ENCODE measurements at places on chromosomes 4 and X.

DNA sequence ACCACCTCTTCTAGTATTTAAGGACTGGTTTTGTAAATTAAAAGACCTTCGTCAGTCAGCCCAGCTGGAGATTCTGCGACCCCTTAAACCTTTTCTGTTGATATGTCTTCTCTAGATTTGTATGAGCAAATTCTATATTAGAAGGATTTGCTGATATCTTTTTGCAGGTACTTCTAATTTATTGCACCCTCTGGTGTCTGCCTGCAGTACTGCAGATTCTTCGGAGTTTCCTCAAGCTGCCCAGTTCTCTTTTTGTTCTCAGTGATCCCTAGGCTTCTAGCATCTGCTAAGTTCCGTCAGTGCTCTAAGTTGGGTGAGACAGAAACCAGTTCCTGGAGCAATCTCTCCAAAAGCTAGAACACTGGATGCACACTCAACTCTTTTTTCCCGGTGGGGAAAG lies 545.2 kb downstream of the C4orf33 start:
- DNase-seq = no peak

DNA sequence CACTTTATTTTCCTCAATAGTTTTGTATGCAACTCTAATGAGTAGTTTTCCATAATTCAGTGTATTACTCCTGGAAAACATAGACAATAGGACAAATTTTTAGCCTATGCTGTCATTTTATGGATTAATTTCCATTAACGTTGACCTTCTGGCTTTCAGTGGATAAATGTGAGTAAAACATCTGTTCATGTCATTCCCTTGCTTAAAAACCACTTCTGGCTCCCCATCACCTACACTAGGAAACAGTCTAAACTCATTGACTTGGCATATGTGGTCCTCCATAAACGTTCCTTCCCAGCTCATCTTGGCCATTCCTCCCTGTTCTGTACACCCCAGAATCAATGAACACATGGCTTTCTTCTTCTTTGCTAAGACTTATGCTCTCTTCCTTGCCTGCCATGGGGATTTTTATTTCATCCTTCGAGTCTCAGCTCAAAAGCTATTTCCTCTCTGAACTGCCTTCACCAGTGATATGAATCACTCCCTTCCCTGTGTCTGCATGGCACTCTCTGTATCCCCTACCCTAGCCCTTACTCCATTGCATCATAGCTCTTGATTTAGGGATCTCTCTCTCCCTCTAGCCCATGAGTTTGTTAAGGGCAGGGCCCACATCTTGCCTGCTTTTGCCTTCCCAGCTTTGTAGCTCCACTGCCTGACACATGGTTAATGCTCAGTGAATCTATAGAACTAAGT lies 34.8 kb downstream of the DOCK11 start:
- no peak for DNase-seq

DNA sequence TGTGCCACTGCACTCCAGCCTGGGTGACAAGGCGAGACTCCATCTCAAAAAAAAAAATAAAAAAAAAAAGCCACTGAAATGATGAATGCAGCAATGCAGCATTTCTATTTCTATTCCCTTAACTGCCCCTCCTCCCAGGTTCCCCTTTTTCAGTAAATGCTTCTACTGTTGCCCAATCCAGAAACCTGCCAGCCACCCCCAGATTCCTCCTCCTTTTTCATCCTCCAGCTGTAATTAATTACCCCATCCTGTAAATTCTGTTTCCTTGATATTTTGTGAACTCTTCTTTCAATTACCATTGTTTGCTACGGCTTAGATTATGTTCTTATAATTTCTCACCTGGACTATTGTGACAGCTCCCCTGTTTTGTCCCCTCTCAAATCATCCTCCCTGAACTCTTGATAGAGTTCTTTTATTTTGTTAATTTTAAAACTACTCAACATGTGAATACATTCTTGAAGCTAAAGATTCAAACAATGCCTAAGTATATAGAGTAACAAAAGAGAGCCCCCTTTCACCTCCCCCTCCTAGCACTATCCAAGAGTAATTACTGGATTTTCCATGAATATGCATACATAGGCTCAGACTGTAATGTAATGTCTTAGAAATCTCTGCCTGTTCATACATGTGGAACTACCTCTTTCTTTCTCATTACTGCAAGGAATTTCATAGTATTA lies 140.6 kb upstream of the GPC4 start:
- no peak for DNase-seq

- DNase-seq = no peak
These were observed 20.1 kb downstream of the SLC7A11 start for GRCh38 chr4:138222046-138222445.

- no peak for DNase-seq
These were observed 135.0 kb downstream of the GC start for GRCh38 chr4:71648923-71649322.

DNA sequence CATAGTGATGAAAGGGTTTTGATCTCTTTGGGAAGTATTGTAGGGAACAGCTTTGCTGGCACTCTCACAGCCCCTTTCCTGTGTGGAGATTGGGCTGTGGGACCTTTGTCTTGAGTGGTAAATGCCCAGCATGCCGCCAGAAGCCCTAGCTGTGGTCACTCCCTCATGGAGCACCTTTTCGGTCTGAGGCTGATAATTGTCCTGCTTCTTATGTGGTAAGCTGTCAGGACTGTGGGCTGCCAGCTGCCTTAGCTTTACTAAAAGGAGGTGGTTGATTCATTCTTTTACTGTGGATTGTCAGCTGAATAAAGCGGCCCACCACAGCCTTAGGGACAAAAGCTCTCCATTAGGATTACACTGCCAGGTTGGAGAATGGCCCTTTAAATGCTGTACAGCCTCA lies 7.1 kb downstream of the PASD1 start:
- no peak for DNase-seq

- DNase-seq = no peak
These were observed 45.9 kb downstream of the FGFRL1 start for GRCh38 chr4:1057403-1057745.

DNA sequence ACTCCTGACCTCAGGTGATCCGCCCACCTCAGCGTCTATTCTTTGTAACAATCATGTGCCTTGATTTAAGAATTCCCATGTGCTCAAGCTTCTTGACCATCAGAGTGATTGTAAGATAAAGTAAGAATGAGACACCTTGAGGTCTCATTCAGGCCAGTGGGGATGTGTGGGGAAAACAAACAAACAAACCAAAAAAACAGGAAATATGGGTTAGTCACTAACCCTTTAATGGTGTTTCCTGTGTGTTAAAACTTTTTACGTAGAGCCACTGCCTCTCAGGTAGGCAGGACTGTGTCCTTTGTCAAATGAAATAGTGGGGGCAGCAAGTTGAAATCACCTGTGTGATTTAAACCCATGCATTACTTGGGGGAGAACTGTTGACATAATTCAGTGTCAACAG lies 91.5 kb upstream of the DHRSX start:
- DNase-seq = no peak

DNA sequence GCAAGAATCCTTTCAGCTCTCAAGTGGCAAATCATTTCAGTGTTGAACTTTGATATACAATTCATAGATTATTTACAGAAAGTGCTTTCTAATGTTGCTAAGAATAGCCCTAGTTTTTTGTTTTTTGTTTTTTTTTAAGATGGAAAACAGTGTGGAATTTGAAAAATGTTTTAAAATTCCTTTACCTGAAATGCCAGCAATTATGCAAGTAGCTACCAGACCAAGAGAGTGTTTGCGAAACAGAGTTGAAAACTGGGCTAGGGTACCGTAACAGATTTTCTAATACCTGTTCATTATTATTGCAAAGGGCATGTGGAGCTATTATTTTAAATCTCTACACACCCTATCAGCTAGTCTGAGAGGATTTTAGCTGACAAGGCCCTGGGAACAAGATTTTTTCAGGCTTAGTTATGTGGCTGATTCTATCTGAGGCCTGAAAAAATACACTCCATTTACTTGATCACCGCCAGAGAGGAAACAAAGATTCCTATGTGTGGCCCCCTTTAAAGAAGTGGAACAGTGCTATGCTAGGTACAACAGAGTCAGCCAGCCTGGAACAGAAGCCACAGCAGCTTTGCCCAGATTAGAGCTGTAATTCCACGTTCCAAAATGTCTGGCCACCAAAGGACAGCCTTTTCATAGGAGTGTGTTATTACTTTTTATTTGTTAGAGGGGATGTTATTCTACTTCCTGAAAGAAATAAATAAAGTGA lies 46.9 kb upstream of the SLC39A8 start:
- no peak for DNase-seq

DNA sequence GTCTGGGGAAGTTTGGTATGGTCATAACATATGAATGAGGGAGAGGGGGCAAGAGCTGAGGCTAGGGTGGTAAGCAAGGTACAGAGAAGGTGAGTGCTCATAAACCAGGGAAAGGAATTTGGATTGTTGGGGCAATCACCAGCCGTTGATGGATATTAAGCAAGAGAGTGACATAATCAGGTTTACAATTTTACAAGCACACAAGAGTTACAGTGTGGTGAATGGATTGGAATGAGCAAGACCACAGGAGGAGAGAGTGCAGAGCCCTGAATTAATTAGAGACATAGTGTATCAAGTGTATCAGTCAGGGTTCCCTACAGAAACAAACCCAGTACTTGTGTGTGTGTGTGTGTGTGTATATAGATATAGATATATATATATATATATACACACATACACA lies 18.7 kb upstream of the FMR1NB start:
- DNase-seq = no peak

- no peak for DNase-seq
These were observed 13.2 kb downstream of the CLNK start for GRCh38 chr4:10671366-10671765.

GRCh38 chr4:145440292-145441007 lies 41.2 kb upstream of the SMAD1 start:
- no peak for DNase-seq

DNA sequence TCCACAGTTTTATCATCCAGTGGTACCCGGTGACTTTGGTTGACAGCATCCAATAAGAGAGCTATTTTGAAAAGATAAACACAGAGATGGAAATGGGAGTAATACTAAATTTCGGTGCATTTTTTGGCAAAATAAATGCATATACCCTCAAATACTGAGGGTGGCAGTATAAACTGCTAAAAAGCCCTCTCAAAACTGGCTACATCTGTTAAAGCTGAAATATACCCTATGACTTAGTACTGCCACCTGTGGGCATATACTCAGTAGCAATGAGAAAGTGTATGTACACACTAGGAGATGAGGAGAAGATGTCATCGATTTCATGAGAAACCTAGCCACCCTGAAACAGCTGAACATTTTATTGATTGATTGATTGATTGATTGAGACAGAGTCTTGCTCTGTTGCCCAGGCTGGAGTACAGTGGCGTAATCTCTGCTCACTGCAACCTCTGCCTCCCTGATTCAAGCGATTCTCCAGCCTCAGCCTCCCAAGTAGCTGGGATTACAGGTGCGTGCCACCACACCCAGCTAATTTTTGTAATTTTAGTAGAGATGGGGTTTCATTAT lies 12.2 kb upstream of the TMEM128 start:
- DNase-seq = no peak

GRCh38 chr4:40843696-40844095 lies 93.9 kb downstream of the NSUN7 start:
- no peak for DNase-seq

- DNase-seq = no peak
These were observed 36.5 kb upstream of the IL15 start for GRCh38 chr4:141599853-141600252.

DNA sequence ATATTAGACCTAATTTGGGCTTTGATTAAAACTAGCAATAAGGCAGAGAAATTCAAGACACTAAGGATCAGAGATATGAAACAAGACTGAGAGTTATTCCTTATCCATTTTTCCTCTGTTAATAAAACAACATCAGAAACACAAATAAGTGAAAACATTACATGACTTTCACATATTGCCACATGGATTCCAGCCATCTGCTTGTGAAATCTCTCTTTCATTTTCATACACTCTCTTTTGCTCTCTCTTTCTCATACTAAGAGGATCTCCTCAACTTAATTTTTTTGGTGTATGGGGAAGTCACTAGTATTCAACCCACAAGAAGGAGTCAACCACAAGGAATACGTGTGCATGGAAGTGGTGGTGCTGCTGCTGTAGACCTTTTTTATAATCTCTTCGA lies 183.0 kb downstream of the LDB2 start:
- no peak for DNase-seq

DNA sequence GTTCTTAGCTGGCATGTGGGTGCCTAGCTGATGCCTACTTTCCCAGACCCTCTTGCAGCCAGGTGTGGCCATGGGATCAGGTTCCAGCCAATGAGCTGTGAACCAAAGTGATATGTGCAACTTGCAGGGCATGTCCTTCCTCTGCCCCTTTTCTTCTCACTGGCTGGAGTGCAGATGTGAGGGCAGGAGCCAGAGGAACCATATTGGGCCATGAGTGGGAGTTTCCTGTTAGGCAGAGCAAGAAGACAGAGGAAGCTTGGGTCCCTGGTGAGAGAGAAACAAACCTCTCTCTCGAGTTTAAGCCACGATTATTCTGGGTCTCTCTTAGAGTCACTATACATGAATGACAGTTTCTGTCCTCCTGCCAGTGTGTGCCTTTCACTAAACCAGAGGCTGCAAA lies 120.4 kb upstream of the STX18 start:
- no peak for DNase-seq

- DNase-seq = no peak
These were observed 24.2 kb downstream of the GPRIN3 start for GRCh38 chr4:89283226-89284009.

DNA sequence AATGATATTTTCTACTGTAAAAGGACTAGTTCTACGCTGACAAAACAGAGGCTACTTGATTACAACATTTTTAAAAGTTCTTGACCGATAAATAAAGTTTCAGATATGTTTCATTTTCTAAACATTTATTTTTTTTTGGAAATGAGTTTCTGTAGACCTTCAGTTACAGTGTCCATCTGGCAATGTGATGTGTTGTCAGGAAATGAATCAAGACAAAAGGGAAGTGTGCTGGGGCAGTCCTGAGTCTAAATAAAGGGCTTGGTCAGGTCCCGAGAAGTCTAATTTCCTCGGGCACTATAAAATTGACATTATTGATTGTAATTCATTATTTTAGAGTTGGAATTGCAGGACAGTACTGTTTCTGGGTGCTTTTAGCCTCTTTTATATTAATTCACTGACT lies 57.0 kb upstream of the FTHL17 start:
- DNase-seq = no peak

DNA sequence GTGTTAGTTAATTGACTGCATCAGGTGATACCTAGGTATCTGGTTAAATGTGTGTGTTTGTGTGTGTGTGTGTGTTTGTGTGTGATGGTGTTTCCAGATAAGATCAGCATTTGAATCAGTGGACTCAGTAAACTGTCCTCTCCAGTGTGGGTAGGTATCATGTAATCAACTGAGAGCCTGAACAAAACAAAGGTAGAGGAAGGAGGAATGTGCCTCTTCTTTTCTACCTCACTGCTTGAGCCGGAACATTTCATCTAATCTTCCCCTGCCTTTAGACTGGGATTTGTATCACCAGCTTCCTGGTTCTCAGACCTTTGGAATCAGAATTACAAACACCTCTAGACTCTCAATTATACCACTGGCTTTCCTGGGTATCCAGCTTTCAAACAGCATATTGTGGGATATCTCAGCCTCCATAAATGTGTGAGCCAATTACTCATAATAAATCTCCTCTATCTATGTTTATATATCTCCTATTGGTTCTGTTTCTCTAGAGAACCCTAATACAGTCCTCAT lies 120.5 kb downstream of the TBCK start:
- DNase-seq = no peak

Data from stimulated activated CD8-positive, alpha-beta memory T cell treated with anti-CD3 and anti-CD28 coated beads, Interleukin-4, amount 100 ng/mL, for 4 hours (primary cell).